Activated naive CD4-positive, alpha-beta T cell (primary cell): ENCODE measurements at places on chromosomes 1 and 21.

DNA sequence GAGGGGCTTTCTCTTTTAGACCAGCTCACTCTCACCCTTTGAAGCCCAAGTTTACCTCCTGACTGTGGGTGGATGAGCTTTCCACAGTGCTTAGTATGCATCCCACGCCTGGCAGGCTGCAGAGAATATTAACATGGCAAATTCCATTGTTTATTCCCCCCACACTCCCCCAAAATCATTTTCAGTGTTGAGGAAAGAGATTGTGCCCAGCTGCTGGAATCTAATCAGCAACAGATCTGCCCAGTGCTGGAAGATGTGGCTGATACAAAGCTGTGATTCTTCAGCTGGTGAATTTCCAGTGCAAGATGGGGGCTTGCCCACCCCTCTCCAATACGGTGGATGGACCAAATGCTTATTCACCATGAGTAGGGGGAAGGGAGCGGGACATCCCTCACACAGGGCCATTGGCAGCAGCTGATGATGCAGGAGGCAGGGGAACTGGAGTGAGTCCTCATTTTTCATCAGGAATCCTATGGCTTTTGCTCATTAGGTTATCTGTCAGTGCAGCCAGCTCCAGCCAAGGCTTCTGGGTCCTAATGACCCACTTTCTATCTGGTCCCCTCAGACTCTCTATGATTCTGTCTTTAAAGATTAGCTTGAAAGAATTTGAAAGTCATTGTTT is 39.7 kb upstream of the KCNA3 start:
- no peak for DNase-seq

GRCh38 chr1:210684466-210685294 is 356.0 kb downstream of the HHAT start:
- no peak for DNase-seq

DNA sequence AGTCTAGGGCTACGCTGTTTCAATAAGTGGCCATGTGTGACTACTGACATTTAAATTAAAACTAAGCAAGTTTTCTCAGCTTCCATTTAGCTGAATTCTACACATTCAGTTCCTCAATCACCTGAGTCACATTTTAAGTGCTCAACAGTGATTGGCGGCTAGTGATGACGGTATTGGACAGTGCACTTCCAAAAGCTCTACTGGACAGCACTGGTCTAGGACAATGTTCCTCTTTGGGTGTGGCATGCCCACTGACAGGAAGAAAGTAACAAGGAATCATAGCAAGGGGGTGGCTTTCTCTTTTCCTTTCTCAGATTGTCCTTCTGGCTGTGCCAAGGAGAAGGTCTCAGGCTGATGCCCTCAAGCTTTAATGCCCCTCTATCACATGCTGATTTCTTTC is 11.7 kb downstream of the IGSF21 start:
- no peak for DNase-seq

- no peak for DNase-seq
These were observed 32.9 kb downstream of the KCNN3 start for GRCh38 chr1:154837034-154837671.

DNA sequence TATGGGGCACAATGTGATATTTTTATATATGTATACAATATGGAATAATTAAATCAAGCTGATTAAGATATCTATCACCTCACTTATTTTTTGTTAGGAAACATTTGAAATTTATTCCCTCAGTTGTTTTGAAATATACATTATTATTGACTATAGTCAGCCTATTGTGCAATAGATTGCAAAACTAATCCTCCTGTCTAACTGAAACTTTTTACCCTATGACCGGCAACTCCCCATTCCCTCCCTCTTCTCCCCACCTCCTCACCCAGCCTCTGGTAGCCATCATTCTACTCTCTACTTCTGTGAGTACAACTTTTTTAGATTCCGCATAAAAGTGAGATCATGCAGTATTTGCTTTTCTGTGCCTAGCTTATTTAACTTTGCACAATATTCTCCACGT is 117.7 kb upstream of the SGIP1 start:
- no peak for DNase-seq

GRCh38 chr1:101742509-101742908 is 254.2 kb downstream of the OLFM3 start:
- DNase-seq = no peak

DNA sequence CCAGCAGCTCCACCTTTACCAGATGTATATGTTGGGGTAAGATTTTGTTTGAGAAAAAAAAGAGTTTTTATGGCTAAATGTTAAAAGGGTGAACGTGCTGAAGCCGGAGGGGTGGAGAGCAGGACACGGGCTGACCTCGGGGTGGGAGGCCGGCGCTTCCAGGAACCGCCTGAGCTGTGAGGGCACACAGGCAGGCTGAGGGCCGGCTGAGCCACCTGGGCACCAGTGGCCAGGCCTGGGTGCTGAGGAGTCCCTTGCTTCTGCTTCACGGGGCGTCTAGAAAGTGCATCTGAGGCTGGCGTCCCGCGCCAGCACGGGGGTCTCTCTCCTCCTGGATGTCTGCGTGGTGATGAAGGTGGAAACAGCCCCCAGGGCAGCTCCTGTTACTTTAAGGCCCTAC is 33.6 kb upstream of the ADARB1 start:
- no peak for DNase-seq

DNA sequence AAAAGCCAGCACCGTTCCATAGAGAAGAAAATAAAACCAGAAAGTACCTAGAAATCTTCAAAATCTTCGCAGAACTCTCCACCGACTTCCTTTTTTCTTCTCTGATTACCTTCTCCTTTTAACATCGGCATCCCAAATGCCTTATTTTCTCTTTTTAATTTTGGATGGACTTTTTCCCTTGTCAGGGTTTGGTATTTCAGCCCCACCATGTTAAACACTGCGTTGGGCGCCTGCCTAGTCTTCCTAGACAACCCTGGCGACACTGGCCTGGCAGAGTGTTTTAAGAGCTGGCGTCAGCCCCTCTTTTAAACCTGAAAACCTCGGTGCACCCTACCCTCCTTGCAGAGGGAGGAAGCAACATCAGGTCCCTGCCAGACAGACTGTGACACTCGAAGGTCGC is 66.0 kb upstream of the EFHD2 start:
- no peak for DNase-seq

DNA sequence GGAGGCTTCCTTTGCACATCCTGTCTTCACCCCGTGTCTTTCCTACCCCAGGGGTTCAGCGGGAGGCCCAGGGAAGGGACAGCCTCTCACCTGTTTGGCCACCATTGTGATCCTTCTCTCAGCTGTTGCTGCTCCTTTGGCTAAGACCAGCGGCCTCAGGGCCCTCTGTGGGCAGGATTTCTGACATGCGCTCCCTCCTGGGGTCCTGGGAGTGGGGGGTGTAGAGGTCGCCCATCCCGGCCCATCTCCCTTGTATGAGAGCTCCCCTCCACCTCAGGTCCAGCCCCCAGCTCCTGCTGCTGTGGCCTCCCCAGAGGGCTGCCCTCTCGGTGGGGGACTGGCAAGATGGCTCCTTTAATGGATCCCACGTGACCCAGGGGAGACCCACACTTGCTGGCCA is 120.5 kb downstream of the PRDM2 start:
- no peak for DNase-seq

- no peak for DNase-seq
These were observed 3.6 kb downstream of the TFF1 start for GRCh38 chr21:42362700-42363099.

DNA sequence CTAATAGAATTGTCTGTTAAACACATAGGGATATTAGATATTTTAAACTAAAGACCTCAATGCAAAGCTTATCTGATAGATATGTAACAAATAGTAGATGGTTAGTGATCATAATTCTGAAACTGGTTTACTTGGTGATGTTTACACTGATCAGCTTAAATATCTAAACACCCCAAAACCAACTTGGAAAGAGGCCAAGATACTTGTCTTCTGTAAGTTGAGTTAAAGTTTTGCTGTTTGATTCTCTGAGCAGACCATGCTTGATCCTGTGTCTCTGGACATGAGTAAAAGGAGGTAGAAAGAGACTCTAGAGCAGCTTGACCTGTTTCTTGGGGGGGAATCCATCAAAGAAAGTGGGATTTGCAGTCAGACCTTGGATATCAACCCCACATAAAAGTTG is 107.5 kb downstream of the NEK7 start:
- DNase-seq = no peak

- DNase-seq = no peak
These were observed 24.3 kb downstream of the RTCA start for GRCh38 chr1:100290291-100290690.

GRCh38 chr1:111656086-111657017 is 36.8 kb downstream of the RAP1A start:
- DNase-seq = no peak

- DNase-seq = no peak
These were observed 8.5 kb upstream of the IVL start for GRCh38 chr1:152899883-152900282.

GRCh38 chr1:216600730-216601609 is 122.3 kb downstream of the ESRRG start:
- DNase-seq = no peak

DNA sequence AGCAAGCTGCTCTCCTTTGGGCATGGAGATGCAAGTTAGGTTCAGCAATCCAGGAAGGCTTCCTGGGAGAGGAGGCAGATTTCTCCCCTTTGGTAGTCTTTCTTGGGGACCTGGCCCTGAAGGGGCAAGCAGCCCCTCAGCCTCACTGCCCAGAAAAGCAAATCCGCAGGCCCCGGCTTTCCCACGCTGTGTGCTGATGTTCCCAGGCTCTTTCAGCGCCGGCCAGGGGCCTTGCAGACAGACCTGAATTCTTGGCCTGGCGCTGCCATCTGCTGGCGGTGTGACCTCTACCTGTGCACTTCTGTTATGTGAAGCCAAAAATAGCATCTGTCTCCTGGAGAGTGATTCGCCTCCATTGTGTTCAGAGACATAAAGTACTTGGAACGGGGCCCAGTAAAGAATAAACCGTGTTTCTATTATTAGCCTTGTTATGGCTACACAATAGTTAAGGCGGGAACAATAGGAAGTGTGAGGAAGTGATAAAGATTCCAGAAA is 64.8 kb downstream of the ALPL start:
- DNase-seq = no peak

DNA sequence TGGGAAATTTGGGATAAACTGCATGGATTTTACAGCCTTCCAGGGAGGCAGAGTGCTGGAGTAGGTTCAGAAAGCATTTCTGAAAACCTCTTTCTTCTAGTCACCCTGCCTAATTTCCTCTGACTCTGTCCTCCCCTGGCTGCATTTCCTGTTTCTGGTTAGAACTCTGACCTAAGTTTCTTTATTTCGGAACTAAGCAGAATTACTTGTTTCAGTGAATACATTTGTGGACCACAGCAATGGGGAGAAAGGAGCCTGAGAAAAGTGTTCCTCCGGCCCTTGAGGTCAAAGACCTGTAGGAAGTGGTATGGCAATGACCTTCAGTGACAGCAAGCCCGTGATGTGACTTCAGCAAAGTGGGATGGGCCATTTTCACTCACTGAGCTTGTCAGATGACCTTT is 173.4 kb upstream of the RUNX1 start:
- no peak for DNase-seq

- no peak for DNase-seq
These were observed 31.0 kb downstream of the CC2D1B start for GRCh38 chr1:52334906-52335528.

DNA sequence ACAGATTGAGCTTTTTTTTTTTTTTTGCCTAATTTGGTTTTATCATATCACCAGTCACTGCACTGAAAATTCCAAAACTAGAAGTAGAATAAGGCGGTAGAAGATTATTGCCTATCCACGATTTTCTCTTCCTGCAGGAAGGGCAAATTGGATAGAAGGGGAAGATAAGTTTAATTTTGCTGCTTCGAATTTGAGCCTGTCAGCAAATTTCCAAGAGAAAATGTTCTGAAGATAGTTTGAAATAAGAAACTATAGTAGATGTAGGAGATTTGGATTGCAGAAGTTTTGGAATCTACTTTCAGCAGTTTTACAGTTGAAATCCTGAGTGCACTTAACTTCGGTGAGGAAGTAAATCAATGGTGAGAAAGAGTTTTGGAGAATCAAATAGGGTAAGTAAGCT is 164.9 kb downstream of the PTBP2 start:
- DNase-seq = no peak

GRCh38 chr21:41964171-41964570 is 10.4 kb upstream of the C2CD2 start:
- no peak for DNase-seq

DNA sequence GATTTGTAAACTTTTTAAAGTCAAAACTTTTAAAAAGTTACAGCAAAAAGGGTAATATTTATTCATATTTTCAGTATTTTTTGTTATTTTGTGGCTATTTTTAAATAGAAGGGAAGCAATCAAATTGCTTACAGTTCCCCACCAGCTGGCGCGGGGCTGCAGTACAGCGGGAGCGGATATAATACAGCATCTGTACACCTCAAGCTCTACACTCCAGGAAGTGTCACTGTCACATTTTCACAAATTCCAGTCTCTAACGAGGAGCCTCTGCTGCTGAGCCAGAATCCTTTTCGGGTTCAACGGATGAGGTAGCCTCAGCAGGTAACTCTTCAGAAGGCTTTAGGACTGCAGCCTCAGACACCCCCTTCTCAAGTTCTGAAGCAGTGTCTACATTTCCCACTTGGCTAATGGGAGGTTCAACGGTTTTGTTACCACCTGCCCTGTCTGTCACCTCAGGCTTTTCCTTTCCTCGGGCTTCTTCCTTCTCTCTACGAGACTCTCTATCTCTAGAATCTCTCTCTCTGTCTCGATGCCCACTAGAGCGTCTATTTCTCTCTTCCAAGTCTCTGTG is 11.7 kb downstream of the SOD1 start:
- no peak for DNase-seq

- no peak for DNase-seq
These were observed 70.9 kb upstream of the ETS2 start for GRCh38 chr21:38734646-38735365.

- no peak for DNase-seq
These were observed 162.4 kb upstream of the POU3F1 start for GRCh38 chr1:38208716-38209632.

DNA sequence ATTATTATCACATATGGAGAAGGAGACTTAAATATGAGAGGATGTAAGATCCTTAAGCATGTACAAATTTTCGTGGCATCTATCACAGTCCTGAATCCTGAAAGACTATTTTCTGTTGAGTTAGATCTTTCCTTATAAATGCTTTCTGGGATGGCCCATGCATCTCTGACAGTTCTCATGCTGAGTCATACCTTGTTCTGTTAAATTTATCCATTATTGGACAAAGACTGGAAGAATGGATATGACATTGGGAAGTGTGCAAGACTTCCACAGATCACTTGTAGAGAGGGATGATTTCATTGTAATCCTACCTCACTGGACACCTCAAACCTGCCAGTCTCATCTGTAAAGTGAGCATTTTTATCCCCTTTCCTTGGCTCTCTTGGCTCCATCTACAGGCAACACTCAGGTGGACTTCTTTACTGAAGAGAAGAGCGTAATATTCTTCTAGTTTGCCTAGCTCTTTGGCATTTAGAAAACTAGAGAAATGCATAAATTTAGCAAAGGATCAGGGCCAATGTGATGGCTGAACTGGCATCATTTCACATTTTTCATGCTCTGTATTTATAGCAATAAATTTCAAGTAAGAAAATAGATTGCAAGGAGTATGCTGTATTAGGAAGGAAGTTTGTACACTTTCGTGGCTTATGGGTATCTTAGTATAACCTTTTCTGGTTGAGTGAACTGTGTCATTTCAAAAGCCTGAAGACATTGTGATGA is 128.2 kb downstream of the NFIA start:
- no peak for DNase-seq
